ENCODE measurements at places on chromosomes 7 and 10.

DNA sequence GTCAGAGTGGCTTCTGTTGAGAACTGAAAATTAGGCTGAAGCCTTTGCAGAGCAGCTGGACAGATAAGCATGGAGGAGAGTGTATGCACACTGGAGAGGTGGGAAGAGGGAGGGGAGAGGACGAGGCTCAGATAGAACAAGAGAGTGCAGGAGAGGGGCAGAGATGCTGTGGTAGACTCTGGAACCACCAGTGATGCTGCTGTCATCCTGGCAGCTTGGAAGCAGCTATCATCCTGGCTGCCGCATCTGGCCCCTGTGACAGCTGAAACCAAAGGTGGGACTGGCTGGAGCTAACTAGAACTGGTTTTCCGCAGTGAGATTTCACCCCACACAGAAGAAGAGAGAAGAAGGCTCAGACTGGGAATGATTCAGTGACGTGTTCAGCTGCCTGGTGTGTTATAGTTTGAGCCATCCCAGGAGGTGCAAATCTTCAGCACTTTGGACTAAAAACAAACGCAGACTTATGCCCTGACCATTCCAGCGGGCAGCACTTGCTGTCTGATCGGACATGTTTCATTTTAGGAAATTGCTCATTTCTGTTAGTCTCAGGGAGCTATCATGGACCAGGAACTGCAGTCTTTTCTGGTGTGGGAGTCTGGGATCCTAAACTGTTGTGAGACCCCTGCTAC lies 38.4 kb downstream of the EEPD1 start:
- DNase-seq = no peak

DNA sequence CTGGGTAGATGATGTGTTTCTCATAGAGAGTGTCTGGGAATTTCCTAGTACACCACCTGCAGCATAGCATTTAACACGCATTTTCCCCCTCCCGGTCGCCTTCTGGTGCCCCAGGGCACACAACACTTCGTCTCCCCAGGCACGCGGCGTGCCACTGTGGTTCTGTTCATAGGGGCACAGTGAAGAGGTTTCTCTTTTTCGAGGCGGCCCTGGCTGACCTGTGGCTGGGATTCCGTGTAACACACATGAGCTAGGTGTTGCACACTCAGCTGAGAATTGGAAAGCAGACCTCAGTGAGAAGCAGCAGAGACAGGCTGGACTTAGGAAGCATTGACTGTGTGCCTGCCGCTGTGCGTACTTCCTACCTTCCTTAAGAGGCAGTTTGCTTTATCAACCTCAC lies 214.3 kb upstream of the SHH start:
- no peak for DNase-seq

GRCh38 chr10:46516660-46517416 lies 39.6 kb downstream of the GPRIN2 start:
- peak; percentile 79 for DNase-seq

DNA sequence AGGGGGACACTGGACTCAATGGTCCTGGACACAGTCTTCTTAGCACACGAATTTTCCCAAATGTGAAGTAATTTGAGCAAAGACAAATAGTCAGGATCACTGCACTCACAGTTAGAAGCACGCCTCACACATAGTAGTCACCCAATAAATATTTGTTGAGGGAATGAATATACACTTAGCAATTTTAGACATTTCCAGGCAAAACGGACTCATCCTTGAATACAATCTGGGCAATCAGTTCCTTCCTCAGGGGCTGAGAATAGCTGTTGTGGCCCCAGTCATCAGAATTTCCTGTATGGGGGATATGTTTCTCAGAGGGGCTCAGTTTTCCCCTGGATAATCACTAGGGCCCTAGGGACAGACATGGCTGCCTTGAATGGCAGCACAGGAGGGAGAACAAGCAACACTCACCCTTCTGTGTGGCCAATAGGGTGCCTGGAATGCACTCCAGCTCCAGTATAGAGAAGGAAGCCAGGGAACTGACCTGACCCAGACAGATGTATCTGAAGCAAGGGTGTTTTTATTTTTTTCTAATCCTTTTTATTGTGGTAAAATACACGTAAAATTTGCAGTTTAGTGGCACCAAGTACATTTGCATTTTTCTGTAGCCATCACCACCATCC lies 282.7 kb upstream of the ZNF32 start:
- peak; percentile 73 for DNase-seq

- no peak for DNase-seq
Measured at GRCh38 chr7:26704786-26705185, 159.6 kb downstream of the SKAP2 start.

GRCh38 chr7:29274146-29275017 lies 79.8 kb downstream of the CHN2 start:
- DNase-seq = no peak

- DNase-seq = no peak
Measured at GRCh38 chr10:91664426-91664825, 31.6 kb upstream of the PPP1R3C start.

DNA sequence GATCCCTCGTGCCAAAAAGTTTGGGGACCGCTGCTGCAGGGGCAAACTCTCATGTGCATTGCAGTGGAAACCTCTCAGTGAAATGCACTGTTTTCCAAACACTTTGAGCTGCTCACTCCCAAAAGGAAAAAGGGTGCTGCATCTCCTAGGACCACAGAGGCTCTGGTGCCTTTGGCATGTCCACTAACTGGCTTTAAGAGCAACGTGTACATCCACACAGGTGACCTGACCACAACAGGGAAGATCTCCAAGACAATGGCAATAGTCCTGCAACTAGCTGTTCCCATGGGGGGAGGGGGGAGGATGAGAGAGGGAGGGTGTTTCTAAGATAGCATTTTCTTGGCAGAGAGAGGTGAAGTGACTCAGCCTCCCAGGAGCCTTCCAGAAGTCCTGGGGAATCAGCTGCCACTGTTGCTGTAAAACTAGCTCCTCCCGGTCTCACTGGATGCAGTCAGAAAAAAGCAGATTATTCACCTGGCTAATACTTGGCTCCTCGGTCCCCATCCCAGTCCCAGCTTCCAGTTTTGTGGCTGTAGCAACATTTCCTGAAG lies 181.7 kb downstream of the HECW1 start:
- DNase-seq = peak; percentile 52

- DNase-seq = peak; percentile 27
Measured at GRCh38 chr10:35127289-35127891, 744 bp downstream of the CREM start.
